ENCODE measurements at places on chromosomes 5 and 9.

DNA sequence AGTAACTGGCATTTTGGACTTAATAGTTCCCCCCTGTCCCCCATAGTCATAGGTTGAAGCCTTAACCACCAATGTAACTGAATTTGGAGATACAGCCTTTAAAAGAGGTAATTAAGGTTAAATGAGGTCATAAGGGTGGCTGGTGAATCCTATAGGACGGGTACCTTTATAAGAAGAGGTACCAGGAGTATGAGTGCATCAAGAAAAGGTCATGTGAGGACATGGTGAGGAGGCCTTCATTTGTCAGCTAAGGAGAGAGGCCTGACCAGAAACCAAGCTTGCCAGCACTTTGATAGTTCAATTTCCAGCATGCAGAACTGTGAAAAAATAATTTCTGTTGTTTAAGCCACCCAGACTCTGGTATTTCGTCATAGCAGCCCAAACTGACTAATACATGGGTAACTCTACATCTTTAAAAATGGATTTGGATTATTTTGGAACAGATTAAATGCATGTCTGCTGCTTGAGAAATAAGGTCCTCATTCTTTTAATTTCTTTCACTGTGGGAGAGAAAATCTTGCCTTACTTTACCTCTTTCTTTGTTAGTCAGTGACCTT lies 9.7 kb downstream of the RASA1 start:
- no peak for DNase-seq

DNA sequence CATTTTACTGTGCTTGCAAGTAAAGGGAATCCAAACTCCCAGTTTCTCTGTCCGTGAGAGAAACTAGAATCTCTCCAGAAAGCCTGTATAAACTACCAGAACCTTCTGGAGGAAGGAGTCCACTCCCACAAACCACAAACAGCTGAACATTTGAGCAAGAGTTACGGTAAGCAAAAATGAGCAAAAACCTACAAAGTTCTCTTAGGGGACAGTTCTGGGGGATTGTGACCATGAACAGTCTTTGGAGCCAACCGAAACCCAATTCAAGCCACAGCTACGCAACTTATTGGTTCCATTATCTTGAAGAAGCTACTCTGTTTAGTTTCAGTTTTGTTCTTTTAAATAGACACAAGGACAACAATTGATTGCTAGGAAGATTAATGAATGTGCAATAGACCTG lies 330.6 kb downstream of the ASTN2 start:
- no peak for DNase-seq

- DNase-seq: no peak
Observed at GRCh38 chr5:107652839-107653607, 17.7 kb downstream of the EFNA5 start.

GRCh38 chr5:145378226-145378625 lies 456.9 kb downstream of the PRELID2 start:
- DNase-seq: no peak

DNA sequence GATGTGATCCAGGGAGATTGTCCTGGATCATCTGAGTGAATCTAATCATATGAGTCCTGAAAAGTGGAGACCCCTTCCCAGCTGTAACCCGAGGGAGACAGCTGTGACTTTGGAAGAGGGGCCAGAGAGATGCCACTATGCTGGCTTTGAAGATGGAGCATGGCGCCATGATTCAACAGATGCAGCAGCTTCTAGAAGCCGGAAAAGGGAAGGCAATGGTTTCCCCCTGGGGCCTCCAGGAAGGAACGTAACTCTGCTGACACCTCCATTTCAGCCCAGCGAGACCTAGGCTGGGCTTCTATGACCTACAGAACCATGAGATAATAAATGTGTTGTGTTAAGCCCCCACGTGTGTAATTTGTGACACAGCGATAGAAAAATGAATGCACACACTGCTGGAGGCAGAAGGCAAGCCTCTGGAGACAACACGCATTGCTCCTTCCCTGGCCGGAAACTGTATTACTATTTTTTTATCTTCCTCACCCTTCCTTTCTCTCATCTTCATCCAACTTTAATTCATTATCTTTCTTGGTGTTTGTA lies 16.6 kb upstream of the SARDH start:
- no peak for DNase-seq

DNA sequence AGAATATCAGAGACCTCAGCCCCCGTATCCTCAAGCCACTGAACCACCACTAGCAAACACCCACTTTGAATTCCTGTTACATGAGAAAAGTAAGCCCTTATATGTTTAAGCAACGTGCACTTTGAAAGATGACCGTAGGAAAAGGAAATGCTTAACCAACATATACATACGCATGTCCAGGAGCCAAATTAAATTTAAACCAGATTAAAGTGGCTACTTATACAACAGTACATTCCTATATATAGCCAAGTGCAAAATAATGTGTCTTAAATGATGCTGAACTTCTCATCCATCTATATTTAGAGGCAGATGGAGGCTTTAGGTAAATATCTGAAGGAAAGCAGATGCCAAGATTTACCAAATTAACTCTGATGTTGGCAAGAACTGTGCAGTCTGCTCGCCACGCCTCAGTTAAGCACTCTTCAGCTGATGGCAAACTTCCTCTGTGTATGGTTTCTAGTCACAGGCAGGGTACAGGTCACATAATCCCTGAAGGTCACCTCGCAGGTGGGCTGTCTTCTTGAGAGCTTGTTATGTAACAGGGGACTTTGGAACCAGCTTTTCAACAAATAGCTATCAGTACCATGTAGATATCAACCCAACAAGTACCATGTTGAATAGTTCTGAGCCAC lies 8.6 kb downstream of the GCNT4 start:
- no peak for DNase-seq

GRCh38 chr9:4237748-4238511 lies 61.9 kb downstream of the GLIS3 start:
- no peak for DNase-seq

DNA sequence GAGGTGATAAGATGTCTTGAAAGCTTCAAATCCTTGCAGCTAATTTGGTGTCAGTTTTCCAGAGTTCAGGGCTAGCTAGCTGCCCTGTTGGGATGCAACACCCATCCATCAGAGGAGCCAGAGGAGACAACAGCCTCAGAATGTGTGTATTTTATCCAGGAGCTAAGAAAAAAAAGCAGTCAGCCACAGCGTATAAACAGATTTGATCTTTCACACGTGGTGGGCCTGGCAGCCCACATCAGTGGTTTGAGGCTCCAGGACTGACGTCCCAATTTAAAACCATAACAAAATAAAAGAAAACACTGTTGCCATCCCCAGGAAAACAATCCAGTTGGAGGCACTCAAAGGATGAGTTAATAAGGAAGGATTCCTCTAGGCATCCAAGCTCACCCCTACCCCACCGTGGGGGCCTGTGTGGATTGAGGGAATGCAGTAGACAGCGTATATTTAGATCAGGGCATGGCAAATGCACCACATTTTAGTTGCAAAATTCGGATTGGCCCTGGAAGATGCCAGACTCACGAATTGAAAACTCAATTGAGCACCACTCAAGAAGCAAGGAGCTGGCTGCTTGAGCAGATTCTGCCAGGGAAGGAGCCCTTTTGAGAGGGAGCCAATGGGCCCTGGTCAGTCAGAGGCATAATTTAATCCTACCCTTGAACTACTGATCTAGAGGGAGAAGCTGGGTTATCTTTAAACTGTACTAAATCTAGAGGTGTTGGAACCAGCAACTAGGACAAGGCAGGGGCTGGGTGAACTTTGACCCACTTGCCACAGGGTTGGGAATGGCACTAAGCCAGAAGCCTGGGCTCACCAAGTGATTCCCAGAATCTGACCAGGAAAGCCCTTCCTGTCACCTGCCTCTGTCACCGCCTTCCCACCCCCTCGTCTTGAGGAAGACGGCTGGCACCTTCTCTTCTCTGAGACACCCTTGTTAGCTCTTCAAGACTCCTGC lies 17.5 kb downstream of the ADRA1B start:
- no peak for DNase-seq

DNA sequence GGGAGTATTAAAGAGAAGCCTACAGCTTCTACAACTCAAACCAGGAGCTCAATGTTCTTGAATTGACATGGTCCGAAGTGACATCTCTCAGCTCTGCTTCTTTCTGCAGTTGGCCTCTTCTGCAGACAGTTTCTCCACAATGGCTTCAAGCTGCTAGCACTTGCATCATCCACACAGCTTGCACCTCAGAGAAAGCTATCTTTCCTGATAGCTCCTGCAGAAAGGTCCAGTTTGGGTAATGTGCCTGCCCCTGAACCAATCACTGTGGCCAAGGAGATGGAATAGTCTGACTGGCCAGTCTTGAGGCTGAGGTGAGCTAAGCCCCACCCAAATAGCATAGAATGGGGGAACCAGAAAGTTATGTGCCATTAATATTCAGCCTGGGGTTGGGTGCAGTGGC lies 95.8 kb upstream of the ABCA1 start:
- no peak for DNase-seq

DNA sequence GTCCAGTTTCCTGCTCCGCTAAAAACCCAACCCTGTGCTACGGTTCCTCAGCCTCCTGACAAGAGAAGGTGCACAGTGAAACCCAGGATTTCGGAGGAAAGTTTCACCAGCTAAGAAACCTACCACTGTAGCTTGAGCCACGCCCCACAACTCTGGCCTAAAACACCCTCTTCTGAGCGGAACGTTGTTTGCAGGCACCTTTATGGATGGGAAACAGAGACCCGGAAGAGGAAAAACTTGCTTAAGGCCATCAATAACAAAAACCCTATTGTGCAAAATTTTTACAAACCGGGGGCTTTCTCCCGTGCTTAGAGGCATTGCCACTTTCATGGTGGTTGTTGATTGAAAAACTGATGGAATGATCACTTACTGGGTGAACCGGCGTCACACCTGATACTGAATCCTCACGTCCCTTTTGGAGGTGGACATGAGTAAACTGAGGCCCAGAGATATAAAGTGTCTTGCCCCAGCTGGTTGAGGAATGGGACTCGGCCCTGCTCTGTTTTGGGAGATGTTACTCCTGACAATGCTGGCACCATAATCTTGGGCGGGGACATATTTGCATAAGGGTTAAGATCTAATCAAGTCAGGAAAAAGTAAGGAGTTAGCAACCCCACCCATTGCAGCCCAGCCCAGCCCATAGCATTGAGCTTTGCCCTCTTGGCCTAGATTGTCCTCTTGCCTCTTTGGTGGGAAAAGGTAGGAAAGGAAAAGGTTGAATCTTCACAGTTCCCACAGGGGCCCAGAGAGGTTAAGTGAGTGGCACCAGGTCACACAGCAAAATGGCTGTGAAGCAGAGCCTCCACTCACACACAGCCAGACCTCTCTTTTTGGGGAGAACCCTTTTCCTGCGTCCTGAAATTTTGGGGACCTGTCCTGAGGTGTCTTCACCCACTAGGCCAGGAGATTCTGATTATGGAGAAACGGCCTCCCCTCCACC lies 23.2 kb upstream of the PTGS1 start:
- no peak for DNase-seq

GRCh38 chr5:147446523-147446922 lies 63.3 kb downstream of the DPYSL3 start:
- no peak for DNase-seq

DNA sequence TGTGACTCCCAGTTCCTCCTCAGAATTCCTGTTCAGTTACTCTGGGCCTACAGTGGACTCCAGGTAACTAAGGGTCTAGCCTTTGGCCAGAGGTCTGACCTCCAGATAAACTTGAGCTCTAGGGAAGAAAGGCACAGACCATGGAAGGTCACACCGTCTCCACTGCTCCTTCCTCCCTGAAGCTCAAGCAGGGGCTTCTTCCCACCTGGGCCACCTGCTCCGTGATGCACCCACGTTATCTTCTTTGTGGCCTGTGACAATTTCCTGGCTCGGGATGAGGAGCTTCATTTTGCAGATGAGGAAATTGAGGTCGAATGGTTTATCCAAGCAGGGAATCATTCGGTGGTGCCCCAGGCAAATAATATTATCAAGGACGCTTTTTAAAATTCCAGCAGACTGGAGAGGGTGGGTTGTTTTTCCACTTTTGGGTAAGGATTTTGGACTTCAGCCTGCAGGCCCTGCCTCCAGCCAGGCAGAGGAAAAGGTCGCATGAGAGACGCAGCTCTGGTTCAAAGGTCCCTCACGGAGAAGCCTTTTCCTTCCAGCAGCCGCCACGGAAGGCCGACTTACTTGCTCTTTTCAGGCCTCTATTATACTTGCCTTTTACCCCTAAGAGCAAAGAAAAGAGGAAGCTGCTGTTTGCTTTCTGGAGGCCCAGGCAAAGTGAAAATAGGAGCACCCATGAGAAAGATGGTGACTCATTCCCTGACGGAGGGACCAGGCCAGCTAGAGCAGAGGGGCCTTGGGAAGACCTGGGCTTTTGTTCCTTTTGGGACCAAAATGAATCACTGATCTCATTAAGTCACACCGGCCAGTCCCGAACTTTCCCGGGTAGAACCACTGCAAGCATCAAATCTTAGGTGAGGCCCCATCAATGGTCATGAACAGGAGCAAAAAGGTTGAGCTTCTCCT lies 22.8 kb upstream of the DUSP1 start:
- no peak for DNase-seq

- no peak for DNase-seq
Observed at GRCh38 chr5:78827725-78828124, 157.4 kb downstream of the ARSB start.

Data from hepatic stellate cell (primary cell).